ENCODE measurements at places on chromosomes 11 and 22. TPM values are rescaled to one million over a fixed set of nuclear protein-coding genes. Genes with fewer than 3 reads are reported as not detected.

- no peak for DNase-seq
These were observed 35.6 kb downstream of the SERPINH1 start for GRCh38 chr11:75597636-75598035.

The PNPLA5 gene
- total RNA-seq: not detected

The MUC15 gene
- total RNA-seq: 10.5 TPM

The CCDC116 gene
- total RNA-seq: 0.69 TPM

DNA sequence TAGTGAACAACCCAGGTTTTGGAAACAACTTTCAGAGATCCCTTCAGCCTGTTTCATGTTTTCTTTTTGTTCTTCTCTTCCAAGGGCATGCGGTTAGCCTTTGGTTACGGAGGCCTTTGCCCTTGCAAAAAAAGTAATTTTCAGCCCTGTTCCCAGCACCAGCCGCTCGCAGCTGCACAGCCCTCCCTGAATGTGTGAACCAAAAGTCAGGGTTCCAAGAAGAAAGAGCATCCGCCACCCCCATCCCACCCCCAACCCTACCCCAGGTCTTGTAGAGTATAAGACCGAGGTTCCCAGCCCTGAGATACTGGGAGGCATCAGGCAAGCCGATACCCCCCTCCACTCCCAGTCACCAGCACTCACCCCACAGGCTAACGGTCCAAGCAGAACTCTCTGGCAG lies 56.4 kb downstream of the IGLL1 start:
- peak; percentile 34 for DNase-seq

The SLC25A22 gene
- 20.8 TPM for total RNA-seq

The GP1BB gene
- 1.3 TPM for total RNA-seq

The OR10V1 gene
- total RNA-seq: not detected

GRCh38 chr11:59551659-59552521 lies 40.6 kb downstream of the OR4D9 start:
- DNase-seq: no peak

The RCOR2 gene
- total RNA-seq: 0.69 TPM

DNA sequence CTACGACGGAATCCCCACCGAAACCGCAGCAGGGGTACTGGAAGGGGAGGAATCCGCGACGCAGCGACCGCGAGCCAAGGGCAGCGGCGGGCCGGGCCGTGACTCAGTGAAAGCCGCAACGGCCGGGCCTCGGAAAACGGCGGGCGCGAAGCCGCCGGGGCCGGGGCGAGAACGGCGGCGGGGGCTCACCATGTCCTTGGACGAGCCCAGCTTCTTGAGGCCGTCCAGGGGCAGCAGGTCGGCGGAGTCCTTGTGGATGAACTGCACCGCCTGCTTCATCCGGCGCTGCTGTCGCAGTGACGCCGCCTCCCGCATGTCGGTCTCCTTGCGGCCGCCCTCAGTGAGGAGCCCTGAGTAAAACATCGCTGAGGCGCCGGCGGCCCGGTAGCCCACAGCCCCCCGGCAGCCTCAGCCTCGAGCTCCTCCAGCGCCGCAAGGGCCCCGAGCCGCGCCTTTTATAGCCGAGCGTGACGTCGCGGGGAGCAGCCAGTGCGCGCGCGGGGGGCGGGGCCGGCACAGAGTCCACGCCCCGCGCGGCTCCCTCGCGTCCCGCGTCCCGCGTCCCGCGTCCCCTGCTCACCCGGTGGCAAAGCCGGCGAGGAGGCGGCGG lies at the start of gene NRIP3:
Gene NRIP3 (minus strand): TSS at position 429 of the 610 bp plus-strand sequence. CDS start 66 bp downstream, at position 363.
- peak; percentile 84 for DNase-seq

The IGLL1 gene
- total RNA-seq: not detected

The ARHGEF17 gene
- 74.5 TPM for total RNA-seq

- DNase-seq: no peak
These were observed 48.7 kb downstream of the PTPRJ start for GRCh38 chr11:48028914-48029680.

The ADAMTS8 gene
- 39.1 TPM for total RNA-seq

GRCh38 chr11:67285541-67286498 lies 3.3 kb upstream of the ANKRD13D start:
- DNase-seq: no peak

GRCh38 chr11:101269990-101270660 lies 140.5 kb upstream of the PGR start:
- no peak for DNase-seq

GRCh38 chr11:62560566-62561103 lies 13.1 kb downstream of the EEF1G start:
- peak; percentile 88 for DNase-seq

Measured in upper lobe of right lung (tissue), 1 donor.